ENCODE measurements at places on chromosomes 1 and 21.

DNA sequence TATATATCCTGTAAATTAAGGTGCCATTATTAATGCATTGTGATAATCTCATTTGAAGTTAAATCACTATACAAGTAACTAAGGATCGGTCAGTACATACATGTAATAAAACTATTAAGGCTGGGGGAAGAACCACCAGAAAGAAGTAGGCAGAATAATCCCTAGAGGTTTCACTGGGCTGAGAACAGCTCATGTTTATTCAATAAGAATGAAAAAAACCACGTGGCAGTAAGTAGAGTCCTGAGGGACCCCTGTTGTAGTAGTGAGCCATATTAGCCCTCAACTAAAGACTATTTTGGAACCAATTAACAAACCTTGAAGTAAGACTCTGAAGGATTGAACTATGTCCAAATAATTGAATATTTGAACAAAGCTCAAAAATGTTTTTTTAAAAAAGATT, 46.9 kb upstream of the ADAM30 start:
- DNase-seq: no peak

GRCh38 chr1:109617291-109617801, 2.1 kb downstream of the GNAT2 start:
- DNase-seq: no peak

DNA sequence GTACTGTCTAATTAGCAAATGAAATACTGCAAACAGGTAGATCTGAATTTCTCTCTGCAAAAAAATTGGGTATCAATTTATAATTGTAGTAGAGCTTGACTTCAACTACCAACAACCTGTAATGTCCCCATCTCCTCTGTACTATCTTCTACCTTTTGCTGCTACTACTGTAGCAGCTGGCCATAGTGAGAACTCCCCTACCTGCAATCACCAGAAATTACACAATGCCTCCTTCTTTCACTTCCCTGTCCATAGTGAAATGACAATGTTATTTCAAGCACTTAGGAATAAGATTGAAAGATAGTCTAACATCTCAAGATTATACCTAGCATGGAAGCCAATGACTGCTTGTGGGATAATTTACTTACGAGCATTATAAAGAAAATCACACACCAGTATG, 100.4 kb downstream of the ACBD6 start:
- DNase-seq: no peak

GRCh38 chr1:246425139-246425794, 81.8 kb downstream of the SMYD3 start:
- no peak for DNase-seq

GRCh38 chr1:201020721-201021629, 2.5 kb downstream of the KIF21B start:
- DNase-seq: no peak

DNA sequence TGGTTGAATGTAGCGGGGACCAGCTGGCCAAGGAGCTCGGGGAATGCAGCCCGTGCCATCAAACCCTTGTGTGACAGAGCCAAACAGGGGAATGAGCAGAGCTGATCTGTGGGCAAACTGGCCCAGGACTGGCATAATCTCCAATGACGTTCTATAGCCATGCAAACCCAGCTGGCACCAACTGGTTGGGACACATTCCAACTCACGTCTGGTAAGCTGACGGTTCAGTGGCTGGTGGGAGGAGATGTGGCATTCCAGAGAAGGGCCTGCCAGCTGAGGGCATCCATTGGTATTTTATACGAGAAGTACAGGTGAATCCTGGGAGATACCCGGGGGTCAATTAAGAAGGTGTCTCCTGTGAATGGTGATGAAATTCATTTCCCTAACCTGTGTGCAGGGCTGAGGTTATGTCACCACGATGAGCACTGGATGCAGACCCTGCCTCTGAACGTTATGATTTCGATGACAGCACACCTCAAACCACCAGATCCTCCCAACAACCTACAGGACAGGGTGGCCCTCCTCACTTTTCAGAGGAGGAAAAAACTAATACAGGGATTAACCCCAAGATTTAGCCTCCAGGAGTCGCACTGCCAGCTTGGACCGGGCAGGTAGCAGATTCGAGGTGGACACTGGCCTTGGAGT, 39.0 kb upstream of the RUNX3 start:
- DNase-seq: no peak

- DNase-seq: no peak
These were observed 895.0 kb upstream of the B3GALT2 start for GRCh38 chr1:194081444-194081843.

GRCh38 chr1:52590266-52590665, 11.9 kb upstream of the GPX7 start:
- DNase-seq: no peak

- no peak for DNase-seq
These were observed 8.9 kb downstream of the COL16A1 start for GRCh38 chr1:31694964-31695313.

- no peak for DNase-seq
These were observed 15.7 kb upstream of the ATP13A2 start for GRCh38 chr1:17027403-17027802.

DNA sequence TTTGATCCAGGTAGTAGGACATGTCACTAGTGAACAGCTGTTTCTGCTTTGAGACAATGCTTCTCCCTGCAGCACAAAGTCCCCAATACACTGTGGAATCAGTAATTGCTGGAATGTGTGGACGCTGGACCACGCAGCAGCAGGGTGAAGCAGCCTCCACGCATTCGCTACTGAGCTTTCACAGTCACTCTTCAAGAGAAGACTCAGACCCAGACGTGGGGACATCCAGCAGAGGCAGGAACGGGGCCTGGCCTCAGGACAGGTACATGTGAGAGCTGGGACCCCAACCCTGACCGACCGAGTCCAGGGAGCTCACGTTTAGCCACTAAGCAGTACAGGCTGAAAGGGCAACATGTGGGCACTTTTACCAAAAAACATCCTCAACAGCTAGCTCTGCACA, 34.1 kb upstream of the PRDM15 start:
- DNase-seq: no peak

GRCh38 chr21:43302062-43302700, 124.8 kb downstream of the SIK1 start:
- no peak for DNase-seq

DNA sequence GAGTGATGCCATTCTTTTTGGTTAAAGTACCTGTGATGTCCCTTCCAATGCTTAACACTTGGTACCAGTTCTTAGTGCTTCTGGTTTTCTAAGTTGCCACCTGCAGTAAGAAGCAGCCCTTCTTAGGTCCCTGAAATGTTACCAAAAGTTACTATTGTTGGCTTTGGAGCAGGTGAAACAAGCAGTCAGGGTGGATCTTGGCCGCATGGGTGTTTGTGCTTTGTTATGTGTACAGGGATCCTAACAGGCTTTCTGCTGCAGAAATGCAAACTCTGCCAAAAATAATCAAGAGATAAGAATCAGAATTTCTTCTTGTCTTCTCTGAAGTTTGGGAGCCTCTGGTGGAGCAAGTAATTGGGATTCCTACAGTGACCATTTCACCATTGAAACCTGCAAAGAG, 84.4 kb downstream of the UBE4B start:
- DNase-seq: no peak

GRCh38 chr1:157429601-157430240, 122.6 kb downstream of the FCRL5 start:
- no peak for DNase-seq

- DNase-seq: no peak
These were observed 3.5 kb downstream of the GNAT2 start for GRCh38 chr1:109615879-109616278.

DNA sequence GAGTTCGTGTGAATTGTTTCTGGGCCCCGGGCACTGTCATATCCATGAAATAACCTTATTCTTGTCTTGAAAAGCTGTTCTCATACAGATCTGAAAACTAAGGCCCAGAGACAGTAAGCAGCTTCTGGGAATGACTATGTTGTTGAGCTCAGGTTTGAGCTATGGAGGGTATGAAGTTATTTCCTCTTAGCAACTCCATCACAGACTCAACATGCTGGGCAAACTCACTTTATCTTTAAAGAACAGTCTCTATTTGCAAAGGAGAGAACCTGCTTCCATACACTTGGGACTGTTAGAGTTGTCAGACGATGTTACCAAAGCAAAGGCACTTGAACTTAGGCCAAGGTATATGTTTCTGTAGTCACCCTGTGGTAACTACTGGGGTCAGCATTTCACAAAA, 90.0 kb downstream of the GPR88 start:
- DNase-seq: no peak

DNA sequence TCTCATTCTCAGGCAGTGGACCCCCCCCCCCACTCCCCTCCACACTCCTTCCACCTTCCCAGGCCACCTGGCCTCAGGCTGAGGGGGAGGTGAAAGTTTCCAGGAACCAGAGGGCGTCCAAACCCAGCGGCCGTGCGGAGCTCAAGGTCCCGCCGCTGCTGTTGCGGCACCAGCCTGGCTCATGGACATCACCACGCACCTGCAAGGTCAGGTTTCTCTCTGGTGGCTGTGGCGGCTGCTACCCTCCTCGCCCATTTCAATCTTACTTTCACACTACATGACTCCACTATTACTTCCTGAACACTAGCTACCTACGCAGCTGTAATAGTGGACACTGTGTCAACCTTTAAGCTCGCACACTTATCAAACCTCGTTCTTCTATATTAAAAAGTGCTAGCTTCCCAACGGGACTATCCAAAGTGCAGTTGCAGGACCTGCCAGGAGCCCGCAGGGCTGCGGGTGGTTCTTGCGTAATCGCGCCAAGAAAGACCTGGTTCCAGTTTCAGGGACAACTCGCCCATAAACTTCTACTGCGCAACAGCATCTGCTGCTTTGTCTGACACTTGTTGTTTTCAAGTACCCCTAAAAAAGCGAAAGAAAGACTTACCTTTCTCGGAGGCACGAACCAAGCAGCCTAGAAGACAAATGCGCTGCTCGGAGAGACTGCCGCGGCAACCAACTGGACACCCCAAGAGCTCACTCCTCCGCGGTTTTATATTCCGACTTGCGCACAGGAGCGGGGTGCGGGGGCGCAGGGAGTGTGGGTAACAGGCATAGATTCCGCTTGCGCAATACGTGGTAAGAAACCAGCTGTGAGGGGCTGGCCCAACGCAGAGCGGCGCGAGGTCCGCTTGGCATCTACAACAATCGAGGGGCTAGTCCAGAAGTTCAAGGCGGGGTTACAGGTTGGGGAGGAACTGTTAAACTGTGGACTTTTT, at the start of gene DIRAS3:
TSS of gene DIRAS3 (minus strand) at position 687 of the 938 bp plus-strand sequence. CDS start 3,330 bp downstream, outside the sequence.
- DNase-seq: no peak

DNA sequence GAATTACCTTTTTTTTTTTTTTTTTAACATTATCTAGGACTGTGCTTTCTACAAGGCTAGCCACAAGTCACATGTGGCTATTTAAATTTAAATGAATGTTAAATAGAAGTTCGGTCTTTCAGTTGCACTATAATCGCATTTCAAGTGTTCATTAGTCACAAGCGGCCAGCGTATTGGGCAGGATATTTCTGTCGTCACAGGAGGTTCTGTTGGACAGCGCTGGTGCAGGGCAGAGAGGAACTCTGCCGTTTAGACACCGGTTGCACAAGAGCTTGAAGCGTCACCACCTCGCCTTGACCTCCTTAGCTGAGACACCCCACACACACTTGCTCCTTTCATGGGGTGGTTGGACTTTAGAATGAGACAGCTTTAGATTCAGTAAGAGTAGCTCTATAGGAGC, 64.1 kb downstream of the BACE2 start:
- DNase-seq: no peak

- DNase-seq: no peak
These were observed 34.2 kb downstream of the GJA5 start for GRCh38 chr1:147726168-147726567.

- DNase-seq: no peak
These were observed 112.7 kb upstream of the COA6 start for GRCh38 chr1:234260578-234260977.

- DNase-seq: no peak
These were observed 25.8 kb downstream of the KIF26B start for GRCh38 chr1:245180496-245181157.

- DNase-seq: no peak
These were observed 18.0 kb downstream of the OPTC start for GRCh38 chr1:203511930-203512329.

DNA sequence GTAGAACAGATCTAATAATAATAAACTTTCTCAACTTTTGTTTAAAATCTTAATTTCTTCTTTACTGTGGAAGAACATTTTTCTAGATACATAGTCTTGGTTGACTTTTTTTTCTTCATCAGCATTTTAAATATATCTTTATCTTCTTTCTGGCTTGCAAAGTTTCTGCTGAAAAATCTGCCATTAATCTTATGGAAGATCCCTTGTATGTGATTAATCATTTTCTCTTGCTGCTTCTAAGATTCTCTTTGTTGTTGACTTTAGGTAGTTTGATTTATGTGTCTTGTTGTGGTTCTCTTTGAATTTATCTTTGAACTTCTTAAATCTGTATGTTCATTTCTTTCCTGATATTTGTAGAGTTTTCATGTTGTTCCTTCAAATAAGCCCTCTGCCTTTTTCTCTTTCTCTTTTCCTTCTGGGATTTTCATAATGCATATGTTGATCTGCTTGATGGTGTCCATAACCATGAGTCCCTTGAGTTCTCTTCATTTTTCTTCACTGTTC, 657.6 kb upstream of the CXADR start:
- no peak for DNase-seq

- no peak for DNase-seq
These were observed 38.1 kb downstream of the TRIM62 start for GRCh38 chr1:33143698-33144097.

DNA sequence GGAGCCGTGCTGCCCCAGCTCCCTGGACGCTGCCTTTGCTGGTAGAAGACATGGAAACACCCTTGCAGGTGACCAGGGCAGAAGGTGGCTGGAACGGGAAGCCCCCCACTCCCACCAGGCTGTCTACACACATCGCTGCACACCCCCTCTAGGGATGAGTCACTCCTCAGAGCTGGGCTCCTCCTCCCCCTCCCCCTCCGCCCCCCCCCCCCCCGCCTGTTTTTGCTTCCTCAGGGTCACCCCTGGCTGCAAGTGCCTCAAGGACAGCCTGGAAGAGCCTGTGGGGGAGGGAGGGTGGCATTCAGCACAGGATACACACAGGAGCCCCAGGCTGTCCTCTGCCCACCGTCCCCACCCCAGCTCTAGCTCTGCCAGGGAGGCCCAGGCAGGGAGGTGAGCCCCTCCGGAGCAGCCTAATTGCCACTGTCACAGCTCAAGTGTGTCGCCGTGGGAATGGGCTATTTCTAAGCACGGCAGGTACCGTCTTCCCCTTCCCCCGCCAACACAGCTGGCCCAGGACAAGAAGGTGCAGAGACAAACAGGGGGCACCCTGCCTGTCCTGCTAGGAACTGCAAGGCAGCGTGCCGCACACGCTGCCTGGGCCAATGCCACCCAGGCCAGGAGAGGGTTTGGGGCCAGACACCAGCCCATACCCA, 2.5 kb downstream of the FNDC10 start:
- no peak for DNase-seq

- no peak for DNase-seq
These were observed 15.5 kb upstream of the MAST2 start for GRCh38 chr1:45787905-45788304.
